ENCODE measurements at places on chromosomes 11 and 22.
A peak's percentile ranks its signal among the peaks of the same experiment; 100 is the strongest.

- no peak for DNase-seq
Observed at GRCh38 chr11:134665571-134666270, 253.7 kb upstream of the B3GAT1 start.

- no peak for DNase-seq
Observed at GRCh38 chr11:24900514-24900913, 403.7 kb downstream of the LUZP2 start.

DNA sequence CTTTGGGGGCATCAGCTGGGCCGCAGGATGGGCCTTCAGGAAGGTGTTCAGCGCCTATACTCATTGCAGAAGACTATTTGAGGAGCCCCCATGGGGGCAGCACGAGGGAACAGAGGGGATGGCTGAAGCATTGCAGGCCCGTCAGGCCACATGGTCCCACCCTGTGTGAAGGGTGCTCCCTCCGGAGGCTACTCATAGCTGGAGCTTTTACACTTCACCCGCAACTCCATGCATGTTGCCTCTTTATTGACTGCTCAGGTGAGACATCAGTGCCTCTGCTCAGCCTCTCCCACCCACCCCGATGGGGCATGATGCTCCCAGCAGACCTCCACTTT lies 1500.9 kb downstream of the TBC1D22A start:
- DNase-seq, result no peak

GRCh38 chr22:39661842-39662685 lies 91.5 kb downstream of the CACNA1I start:
- peak; percentile 80 for DNase-seq

- no peak for DNase-seq
Observed at GRCh38 chr22:32661296-32661695, 140.2 kb upstream of the TIMP3 start.
